Stimulated activated CD4-positive, alpha-beta T cell treated with anti-CD3 and anti-CD28 coated beads, Interleukin-2, amount 100 ng/mL, for 24 hours (primary cell): ENCODE measurements at places on chromosomes 2 and 18.

GRCh38 chr2:72979896-72980295 is 62.6 kb downstream of the EMX1 start:
- no peak for DNase-seq

GRCh38 chr2:236947896-236948295 is 137.8 kb upstream of the COPS8 start:
- no peak for DNase-seq

GRCh38 chr2:223585666-223586065 is 16.5 kb downstream of the SCG2 start:
- DNase-seq = no peak

GRCh38 chr2:239379641-239380170 is 21.1 kb downstream of the HDAC4 start:
- DNase-seq = no peak

DNA sequence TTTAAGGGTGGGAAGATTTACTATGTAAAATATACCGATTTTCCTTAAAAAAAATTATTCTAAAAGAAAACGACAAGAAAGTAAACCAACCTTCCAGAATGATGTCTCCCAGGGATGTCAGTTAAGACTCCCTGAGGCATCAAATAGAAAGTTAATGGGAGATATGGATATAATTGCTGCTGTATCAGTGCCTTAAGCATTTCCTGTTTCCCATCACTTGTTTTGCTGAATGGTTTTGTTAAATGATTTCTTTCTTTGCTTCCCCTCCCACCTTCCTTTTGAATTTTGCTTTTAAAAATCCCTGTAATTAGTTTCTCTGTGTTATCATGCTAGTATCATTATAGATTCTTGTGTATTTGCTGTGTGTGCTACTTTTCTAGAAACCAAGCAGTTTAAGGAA is 154.3 kb upstream of the CWC22 start:
- no peak for DNase-seq

DNA sequence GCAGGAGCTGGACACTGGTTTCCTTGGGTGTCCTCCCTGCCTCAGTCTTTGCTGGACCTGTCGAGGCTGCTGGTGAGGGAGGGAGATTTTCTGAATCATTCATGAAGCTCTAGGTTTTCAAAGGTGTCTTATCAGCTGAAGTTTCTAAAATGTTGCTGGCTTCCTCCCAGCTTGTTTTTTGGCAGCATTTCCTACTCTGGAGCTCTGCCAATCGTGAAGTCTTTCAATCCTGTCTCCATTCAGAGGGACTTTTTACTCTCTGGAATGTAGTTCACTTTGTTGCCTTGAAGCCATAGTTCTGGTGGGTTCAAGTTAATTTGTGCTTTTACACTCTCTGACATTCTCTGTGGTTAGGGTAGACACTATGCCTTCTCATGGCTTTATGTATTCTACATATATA is 23.9 kb downstream of the SNTG2 start:
- DNase-seq = no peak

GRCh38 chr2:16525265-16525887 is 140.3 kb downstream of the CYRIA start:
- DNase-seq = peak; percentile 22
